LHCN-M2 (cell line): ENCODE measurements at places on chromosomes 16 and 17. TPM values are rescaled to one million over a fixed set of nuclear protein-coding genes. Genes with fewer than 3 reads are reported as not detected.

Gene HLF
- 0.26 and 0.29 TPM in 2 replicates for total RNA-seq

DNA sequence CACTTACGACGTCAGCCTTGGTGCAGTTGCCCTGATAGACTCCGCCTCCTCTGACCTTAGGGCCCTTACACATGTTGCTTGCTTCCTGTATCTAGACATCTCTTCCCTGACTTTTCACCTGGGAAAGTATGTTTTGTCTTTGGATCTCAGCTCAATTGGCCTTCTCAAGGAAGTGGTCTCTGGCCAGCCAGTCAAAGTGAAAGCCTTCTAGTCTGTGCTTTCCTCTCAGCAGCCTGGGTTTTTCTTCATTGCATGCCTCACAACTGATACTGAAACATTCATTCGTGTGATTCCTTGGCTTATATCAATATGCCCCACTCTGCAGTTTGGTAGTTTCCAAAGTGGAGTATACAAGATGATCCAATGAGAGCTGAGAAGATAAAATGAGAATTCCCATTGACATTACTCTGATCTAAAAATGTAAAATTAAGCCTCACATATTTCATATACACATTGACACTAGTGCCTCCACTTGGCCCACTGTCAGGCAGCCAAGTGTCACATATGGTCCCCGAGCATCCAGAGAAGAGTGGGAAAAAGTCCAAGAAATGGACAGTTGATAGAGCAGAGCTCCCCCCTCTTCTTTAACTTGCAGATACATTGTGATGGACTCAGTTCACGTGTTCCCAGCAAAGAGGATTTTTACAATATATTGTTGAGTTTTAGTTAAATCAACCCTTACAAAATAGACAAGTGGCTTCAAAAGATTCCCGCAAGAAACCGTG lies 371.2 kb upstream of the ASIC2 start:
- DNase-seq = no peak

GRCh38 chr16:14334366-14335080 lies 263.4 kb downstream of the MRTFB start:
- DNase-seq = no peak

- DNase-seq = peak; percentile 92
These were observed 271.5 kb downstream of the SOX9 start for GRCh38 chr17:72392056-72393010.

DNA sequence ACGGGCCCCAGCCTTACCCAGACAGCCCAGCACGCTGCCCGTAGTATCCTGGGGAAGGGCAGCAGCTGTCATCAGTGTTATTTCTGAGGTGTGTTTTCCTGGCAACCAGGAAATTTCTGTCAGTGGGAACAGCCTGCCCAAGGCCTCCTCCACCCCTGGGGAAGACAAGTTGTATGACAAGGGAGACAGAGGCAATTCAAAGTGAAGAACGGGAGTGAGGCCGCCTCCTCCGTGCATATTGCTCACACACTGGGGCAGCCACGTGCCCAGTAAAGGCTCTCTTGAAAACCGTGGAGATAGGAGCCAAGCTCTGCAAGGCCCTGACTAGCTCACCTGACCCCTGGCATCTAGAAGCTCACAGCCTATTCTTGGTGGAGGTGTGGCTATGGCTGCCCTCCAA lies 57.6 kb downstream of the RAI1 start:
- DNase-seq = peak; percentile 31

- peak; percentile 4 for DNase-seq
These were observed 533.2 kb upstream of the CDH5 start for GRCh38 chr16:65833171-65833871.

- DNase-seq = no peak
These were observed 356.4 kb downstream of the FOXL1 start for GRCh38 chr16:86934581-86935375.

- no peak for DNase-seq
These were observed 21.9 kb upstream of the DLX4 start for GRCh38 chr17:49946964-49947584.

GRCh38 chr16:89586853-89587252 lies 11.3 kb downstream of the CPNE7 start:
- no peak for DNase-seq

GRCh38 chr16:46482895-46483294 lies 138.3 kb downstream of the SHCBP1 start:
- no peak for DNase-seq
